SK-MEL-5 (cell line): ENCODE measurements at places on chromosomes 4 and X.

- peak; percentile 59 for DNase-seq
Measured at GRCh38 chr4:83362492-83363329, 28.1 kb upstream of the HPSE start.

DNA sequence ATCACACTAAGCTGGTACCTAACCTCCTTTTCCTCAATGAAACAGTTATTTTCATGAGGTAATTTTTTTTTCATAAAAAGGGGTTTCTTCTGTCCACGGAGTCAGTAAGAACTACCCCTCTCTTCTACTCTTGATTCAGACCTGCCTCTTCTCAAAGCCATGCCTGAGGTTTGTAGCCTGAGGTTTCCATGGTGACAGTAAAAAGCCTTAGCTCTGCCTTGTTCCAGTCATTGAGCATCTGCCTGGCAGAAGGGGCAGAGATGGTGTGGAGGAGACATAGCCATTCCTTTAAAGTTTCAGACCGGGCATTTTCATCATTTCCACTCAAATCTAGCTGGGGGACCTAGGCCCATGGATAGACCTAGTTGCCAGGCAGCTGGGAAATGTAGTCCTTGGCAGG, 135.5 kb downstream of the REPS2 start:
- no peak for DNase-seq

GRCh38 chrX:105488716-105489115, 268.2 kb upstream of the TEX13A start:
- DNase-seq = no peak

DNA sequence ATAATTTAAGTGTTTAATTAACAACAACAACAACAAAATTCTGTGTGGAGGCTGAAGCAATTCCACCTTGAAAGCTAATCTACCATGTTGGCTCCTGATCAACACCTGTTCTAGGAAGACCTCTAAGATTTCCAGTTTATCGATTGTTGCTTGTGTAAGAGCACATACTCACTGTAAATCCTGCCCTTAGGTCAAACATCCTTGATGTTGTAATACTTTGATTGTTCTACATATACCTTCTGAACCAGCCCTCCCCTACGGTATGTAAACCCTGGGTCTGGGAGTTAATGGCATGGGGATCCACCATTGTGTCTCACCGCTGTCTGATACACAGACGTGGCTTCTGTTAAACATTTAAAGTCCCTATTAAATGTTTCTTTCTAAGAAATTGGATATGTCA, 73.2 kb downstream of the RASL11B start:
- no peak for DNase-seq

GRCh38 chrX:87525771-87526229, 8.2 kb downstream of the KLHL4 start:
- DNase-seq = no peak

DNA sequence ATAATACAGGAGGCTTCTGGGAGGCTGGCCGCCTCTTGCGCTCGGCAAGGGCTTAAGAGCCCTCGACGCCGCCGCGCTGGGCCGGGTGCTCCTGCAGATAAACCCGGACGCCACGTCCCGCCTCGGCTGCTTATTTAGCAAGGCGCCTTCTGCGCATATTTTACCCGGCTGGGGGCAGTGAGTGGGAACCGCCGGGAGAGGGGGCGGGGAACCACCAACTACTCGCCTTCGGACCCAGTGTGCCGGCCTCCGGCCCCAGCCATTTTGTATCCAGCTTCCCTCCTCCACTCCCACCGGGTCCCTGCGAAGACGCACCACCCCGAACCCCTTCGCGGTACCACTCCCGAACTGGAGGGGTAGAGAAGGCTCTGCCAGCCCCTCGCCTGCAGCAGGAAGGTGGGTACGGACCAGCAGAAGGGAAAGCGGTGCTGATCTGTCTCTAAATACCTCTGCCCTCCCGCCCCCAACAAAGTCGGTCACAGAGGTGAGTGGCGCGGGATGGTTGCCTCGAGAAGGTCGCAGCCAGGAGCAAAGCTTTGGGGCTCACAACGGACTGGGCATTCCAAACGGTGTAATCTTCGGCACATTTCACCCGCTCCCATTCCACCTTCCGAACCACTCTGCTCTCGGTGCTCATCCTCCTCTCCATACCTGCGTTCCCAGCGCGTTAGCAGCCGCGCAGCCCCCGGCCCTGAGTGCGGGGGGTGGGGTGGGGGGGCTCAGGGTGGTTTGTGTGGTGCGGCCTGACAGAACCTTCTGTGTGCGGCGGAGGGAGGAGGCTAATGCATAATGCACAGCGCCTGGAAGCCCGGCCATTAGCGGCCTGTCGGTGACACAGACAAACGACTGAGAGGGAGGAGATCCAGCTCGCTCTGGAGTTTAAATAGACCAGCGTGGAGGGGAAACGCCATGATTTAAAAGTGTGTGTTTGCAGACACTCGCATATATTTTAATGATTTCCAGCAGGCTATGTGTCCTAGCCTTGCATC, 4.9 kb upstream of the BCOR start:
- DNase-seq = no peak

DNA sequence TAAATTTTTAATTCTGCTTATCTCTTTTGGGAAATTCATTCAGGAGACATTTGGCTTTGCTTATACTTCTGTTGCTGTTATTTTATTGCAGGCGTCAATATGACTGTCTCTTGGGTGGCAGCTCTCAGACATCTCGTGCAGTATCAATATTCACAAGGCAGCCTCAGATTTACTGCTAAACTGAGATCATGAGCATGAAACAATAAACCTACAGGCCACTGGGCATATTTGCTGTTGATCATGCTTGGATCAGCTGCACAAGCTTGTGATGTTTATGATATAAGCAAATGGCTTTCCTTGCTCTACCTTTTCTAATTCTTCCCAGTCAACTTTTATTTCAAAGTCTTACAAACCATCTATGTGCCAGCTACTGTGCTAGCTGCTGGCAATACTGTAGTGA, 39.2 kb downstream of the TSPAN5 start:
- DNase-seq = peak; percentile 6

GRCh38 chr4:136650541-136651277, 881.6 kb downstream of the PCDH18 start:
- no peak for DNase-seq

DNA sequence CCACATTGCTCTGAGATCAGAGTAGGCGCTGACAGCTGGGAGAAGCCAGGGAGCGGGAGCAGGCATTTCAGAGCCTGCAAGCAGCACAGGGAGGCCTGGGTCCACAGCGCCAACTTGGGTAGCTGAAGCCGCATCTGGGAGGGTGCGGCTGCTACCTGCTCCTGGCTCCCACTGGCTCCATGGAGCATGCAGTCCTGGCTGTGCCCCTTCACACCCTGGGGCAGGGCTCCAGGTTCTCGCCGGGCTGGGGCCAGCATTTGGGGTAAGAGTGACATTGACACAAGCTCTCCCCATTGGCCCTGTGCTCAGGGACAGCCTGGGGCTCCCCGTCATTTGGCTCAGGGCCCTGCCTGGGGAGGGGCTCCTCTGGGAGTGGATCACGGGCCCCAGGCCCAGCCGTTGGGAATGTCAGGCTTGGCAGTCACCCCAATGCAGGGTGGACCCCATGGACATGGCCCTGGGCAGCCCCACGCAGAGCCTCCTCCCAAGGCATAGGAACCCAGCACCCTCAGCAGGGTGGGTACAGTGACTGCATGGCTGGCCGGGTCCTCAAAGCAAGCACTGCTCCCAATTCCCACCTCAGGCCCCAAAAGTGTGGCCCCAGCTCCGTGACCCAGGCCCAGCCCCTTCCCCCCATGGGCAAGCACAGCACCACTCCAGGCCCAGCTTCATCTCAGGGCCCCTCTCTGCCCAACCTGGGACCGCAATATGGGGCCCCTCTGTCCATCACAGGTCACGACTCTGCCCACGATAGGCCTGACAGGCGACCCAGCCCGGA, 82.4 kb downstream of the PRDM5 start:
- no peak for DNase-seq

- peak; percentile 89 for DNase-seq
Measured at GRCh38 chr4:70183168-70183939, 12.2 kb upstream of the ODAM start.

- peak; percentile 9 for DNase-seq
Measured at GRCh38 chr4:95363966-95364365, 184.8 kb downstream of the UNC5C start.
